ENCODE measurements at places on chromosomes 4 and X.

DNA sequence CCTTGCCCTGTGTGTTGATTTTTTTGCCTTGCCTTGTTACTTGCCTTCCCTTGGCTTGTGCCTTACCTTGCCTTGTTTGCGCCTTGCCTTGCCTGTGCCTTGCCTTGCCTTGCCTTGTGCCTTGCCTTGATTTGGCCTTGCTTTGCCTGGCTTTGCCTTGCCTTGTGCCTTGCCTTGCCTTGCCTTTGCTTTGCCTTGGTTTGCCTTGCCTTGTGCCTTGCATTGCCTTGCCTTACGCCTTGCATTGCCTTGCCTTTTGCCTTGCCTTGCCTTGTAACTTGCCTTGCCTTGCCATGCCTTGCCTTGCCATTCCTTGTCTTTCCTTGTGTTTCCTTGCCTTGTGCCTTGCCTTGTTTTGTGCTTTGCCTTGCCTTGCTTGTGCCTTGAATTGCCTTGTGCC is 94.6 kb downstream of the TAB3 start:
- no peak for DNase-seq

DNA sequence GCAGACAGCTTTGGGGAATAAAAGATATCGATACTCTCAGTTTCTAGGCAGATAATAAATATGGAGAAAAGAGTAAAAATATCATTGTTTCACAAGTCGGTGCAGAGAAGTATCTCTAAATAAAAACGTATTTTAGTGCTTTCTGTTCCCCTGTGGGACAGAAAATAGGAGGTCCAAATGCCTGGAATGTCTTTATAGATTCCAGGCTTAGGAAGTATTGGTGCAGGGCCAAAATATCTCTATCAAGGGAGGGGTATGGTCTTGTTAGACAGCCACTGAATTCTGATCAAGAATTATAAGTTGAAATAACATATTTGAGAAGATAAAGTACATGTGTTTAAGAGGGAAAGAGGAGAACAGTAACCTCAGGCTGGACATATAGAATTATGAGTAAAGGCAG is 596.4 kb downstream of the PCDH18 start:
- no peak for DNase-seq

- DNase-seq = no peak
These were observed 374.3 kb upstream of the GALNT7 start for GRCh38 chr4:172794307-172794703.

DNA sequence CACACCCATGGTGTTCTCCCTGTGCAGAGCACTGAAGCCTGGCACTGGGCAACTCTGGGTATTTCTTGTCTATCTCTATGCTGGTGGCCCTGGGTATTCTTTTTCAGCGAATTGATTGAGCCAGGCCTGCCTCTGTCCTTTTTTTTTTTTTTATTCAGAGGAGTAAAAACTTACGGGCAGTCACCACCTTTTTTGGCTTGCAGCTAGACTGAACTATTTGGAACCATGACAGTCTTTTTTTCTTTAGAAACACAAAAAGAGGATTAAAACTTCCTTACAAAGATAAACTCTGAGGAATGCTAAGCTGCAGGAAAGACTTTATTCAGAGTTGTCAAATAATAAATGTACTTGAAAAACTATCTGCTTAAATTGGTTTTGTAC is 119.2 kb upstream of the STIM2 start:
- DNase-seq = no peak

GRCh38 chr4:169195032-169195431 is 75.7 kb downstream of the SH3RF1 start:
- DNase-seq = no peak

- no peak for DNase-seq
These were observed 260.5 kb upstream of the DDX53 start for GRCh38 chrX:22739276-22739675.

DNA sequence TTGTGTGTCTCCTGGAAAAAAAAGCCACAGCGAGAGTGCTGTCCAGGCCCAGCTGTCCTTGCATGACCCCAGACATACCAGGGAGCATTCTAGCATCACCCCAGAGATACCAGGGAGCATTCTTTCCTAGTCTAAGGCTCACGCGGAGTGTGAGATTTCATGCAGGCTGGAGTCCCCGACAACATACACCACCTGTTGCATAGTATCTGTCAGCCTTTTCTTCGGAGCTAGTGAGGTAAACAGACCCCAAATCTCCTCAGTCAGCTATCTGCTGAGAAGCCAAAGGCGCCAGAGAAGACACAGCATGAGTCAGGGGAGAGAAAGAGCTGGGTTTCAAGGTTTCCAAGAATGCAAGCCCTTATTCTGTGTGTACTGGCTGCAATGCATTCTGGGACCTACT is 23.1 kb upstream of the ZXDA start:
- DNase-seq = no peak

DNA sequence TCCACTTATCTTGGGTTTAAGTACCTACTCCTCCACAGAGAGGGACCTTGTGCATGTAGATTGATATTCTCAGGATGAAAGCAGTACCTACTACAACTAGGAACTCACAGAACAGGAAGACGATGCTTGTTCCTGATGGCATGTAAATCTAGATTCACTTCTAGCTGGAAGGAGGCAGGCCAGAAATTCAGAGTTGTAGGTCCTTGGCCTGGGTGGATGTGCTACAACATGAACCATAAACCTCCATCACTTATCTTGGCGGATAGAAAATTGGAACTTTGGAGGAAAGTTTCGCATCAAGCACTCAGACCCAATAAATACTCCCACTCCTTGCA is 9.3 kb upstream of the SMIM20 start:
- no peak for DNase-seq

DNA sequence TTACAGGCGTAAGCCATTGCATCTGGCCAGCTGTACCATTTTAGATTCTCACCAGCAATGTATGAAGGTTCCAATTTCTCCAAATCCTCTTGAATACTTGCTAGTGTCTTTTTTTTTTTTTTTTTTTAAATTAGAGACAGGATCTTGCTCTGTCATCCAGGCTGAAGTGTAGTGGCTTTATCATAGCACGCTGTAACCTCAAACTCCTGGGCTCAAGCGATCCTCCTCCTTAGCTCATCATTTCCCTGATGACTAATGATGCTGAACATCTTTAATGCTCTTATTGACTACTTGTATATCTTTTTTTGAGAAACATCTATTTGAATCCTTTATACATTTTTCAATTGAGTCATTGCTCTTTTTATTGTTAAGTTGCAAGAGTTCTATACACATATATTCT is 40.3 kb downstream of the HDAC8 start:
- no peak for DNase-seq

DNA sequence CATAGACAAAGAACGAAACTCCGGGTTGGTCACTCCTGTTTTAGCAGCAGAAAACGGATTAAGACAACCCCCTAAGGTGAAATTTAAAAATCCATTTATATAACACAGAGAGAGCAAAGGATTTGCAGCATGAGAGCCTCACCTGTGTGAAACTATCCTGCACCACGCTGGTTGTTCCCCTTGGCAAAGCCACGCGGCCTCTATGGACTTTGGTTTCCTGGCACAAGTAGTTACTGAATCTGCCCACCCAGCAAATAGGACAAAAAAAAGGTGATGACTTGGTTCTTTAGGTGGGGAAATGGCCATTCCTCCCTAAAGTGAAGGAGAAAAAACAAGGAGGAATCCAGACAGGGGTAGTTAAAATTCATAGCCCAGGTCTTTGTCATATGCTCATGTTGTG is 133.1 kb downstream of the PLS3 start:
- DNase-seq = no peak

DNA sequence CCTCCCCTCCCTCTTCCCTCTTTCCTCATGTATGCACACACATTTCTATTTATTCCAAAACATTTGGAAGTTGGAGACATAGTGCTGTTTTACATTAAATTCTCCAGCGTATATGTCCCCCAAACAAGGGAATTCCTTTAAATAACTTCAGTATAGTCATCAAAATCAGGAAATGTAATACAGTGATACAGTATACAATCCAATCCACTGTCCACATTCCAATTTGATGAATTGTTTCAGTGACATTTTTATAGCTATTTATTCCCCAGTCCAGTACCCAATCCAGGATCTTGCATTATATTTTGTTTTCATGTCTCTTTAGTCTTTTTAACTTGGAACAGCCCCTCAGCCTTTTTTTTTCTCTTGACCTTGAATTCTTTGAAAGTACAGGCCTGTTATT is 233.0 kb downstream of the DKK2 start:
- no peak for DNase-seq

DNA sequence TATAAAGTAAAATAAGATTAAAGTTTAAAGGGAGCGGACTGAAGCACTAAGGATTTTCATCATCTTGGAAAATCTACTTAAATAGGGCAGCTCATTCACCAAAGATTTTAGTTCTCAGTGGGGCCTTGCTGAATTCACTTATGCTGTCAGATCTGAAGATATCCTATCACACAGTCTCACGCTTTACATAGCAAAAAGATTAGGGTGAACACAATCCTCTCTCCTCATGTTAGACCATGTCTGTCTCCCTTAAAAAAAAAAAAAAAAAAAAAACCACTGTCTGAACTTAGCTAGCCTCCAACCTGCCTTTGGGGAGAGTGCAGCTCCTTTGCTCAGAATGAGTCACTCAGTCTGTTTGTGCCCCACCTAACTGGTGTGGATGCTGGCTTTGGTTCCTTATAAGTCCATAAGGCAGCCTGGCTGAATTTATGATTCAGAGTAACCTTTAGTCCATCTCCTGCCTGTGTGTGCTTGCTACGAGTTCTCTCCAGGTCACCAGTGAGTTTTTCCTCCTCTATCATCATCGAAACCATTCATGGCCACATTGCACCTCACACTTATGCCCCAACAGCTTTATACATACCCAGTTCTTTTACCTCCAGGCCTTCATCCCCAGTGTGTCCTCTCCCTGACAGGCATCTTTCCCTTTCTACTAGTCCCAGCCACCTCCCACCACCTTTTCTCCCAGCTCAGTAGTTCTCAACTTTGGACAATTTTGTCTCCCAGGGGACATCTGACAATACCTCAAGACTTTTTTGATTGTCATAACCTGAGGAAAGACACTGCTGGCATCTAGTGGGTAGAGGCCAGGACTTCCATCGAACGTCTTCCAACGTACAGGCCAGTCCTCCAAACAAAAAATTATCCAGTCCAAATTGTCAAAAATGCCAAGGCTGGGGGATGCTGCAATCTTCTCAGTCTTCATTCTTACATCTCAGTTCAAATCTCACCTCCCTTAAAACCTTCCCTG is 220.7 kb upstream of the EMCN start:
- DNase-seq = no peak

DNA sequence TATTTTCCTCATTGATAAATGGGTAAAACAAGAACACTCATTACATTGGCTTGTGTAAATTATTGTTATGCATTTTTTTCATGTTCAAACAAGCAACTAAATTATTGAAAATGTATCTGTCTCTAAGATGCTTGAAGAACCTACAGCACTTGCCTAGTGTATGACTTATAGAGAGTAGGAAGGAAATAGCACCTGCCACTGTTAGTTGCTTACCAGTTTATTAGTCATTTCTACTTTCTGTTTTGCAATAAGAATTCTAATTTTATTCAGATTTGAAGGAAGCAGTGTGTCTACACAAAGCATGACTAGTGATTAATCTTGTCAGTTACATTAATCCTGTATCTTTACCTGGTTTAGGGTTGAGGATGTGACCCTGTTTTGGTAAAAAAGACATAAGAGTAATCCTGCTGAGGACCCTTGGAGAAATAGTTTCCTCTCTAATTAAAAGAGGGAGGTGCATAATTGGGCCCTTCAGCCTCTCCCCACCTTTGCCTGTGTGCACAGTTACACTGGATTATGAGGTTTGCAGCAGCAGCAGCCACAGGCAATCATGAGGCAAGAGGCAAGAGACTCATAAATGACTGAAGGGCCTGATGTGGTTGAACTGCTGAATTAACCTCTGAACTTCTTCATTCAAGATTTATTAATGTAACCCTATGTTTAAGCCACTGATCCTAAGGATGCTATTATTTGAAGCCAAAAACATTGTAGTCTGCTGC is 1202.1 kb downstream of the ADGRL3 start:
- no peak for DNase-seq

- DNase-seq = no peak
These were observed 157.7 kb upstream of the PITX2 start for GRCh38 chr4:110780538-110780937.

- DNase-seq = no peak
These were observed 71.0 kb downstream of the UCHL1 start for GRCh38 chr4:41327770-41328169.

- no peak for DNase-seq
These were observed 2.1 kb downstream of the JAKMIP1 start for GRCh38 chr4:6198278-6198677.

- no peak for DNase-seq
These were observed 85.3 kb downstream of the DCAF8L2 start for GRCh38 chrX:27675493-27675892.

DNA sequence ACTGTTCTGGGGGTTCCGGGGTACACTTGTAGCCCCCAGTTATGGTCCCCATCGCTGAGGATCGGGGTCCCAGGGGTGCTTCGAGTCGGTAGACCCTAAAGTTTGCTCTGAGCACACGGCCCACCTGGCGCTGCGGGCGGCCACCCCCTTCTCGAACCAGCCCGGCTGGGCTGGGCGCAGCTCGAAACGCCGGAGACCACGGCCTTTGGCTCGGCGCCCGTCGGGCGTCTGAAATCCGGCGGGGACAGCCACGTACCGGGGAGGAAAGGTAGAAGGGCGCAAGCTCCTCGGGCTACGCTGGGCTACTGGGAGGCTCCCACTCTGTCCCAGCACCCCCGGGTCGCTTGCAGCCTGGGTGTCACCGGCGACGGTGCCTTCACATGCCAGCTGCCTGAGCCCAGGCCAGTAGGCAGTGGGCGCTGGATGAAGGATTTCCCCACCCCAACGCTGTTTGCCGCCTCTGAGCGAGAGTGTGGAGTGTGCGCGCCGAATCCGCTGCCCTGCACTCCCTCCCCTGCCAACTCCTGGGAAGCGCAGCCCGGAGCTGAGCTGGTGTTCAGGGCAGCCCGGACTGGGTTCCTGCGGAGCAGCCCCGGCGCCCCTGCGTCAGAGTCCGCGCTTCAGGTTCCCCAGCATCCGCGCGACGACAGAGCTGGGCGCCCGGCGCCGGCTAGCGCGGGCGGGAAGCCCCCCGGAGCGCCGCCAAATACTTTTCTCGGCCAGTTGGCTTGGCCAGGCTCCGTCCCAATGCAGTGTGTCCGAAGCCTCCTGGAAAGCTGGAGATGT is 637 bp downstream of the MAMLD1 start:
- no peak for DNase-seq

DNA sequence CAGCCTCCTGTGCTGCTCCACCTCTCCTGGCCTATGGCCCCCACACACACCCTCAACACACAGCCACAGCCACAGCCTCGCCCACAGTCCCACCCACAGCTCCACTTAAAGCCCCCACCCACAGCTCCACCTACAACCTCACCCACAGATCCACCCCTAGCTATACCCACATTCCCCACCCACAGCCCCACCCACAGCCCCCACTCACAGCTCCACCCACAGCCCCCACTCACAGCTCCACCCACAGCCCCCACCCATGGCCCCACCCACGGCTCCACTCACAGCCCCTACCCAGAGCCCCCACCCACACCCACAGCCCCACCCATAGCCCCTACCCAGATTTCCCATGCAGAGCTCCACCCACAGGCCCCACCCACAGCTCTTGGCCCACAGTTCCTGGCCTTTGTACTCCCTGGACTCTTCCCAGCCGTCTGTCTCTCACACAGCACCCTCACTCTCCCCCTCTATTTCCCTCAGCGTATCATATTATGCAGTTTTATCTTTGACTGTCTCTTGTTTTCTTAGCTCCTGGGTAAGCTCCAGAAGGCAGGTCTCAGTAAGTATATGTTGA is 322.5 kb downstream of the EVC2 start:
- DNase-seq = no peak

GRCh38 chr4:178086320-178086719 is 644.1 kb upstream of the AGA start:
- no peak for DNase-seq
